ENCODE measurements at places on chromosomes 5 and 9.
A peak's percentile ranks its signal among the peaks of the same experiment; 100 is the strongest.

- H3K4me1 ChIP-seq = peaks cover 40% of the 10 kb centered on the region
- H3K27me3 ChIP-seq = no peaks in the 10 kb centered on the region
- no peak overlapping the region for H3K4me3 ChIP-seq
- DNase-seq = peak; percentile 57
- H3K36me3 ChIP-seq = peaks cover 20% of the 10 kb centered on the region
Observed at GRCh38 chr9:4987961-4988421, 2.9 kb downstream of the JAK2 start.

- peak overlapping the region; percentile 29 for H3K27ac ChIP-seq
- no peaks in the 10 kb centered on the region for H3K36me3 ChIP-seq
- no peak for DNase-seq
- peaks cover 15% of the 10 kb centered on the region for H3K4me1 ChIP-seq
Observed at GRCh38 chr9:98158071-98158831, 34.2 kb downstream of the CORO2A start.

GRCh38 chr5:159410480-159410879 is 80.2 kb upstream of the IL12B start:
- peaks cover 65% of the 10 kb centered on the region for H3K4me1 ChIP-seq
- no peaks in the 10 kb centered on the region for H3K36me3 ChIP-seq
- H3K27ac ChIP-seq = no peak overlapping the region

GRCh38 chr9:105257809-105258208 is 13.4 kb downstream of the SLC44A1 start:
- H3K27ac ChIP-seq = no peak overlapping the region
- no peak overlapping the region for H3K4me3 ChIP-seq
- H3K4me1 ChIP-seq = peaks cover 13% of the 10 kb centered on the region

DNA sequence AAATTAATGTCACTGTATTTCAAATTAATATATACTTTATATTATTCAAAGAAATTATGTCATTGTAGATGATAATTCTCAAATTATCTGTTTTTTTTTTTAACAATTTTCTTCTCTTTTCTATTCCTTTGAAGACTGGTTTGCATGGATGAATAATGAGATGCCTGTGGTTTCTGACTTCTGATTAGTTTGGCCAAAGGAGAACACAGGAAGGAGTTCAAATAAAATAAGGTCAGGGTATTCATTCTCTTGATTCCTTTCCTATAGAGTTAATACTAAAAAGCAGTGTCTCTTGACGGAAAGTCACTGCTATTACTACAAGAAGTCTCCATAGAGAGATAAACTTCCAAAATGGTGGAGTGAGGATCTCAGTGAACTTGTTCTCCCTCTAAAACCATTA is 279.6 kb upstream of the FTMT start:
- no peak overlapping the region for H3K4me3 ChIP-seq
- no peak overlapping the region for H3K27ac ChIP-seq
- no peak for DNase-seq
- no peaks in the 10 kb centered on the region for H3K27me3 ChIP-seq
- H3K4me1 ChIP-seq = no peaks in the 10 kb centered on the region

DNA sequence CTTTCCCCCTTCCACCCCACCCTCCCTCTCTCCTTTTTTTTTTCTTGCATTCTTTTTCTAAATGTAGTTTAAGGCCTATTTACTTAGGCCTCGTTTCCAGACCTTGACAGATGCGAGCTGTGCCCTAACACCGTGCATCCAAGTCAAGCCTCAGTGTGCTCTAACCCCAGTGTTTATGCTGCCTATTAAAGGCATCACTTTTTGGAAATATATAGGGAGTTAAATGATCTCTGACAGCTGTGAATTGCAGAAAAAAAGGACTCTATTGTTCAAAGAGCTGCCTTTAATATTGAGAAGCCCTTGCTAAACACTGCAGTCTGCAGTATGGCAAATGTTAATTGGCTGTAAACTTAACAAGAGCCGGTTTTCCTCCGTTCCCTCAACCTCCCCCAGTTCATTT is 270.4 kb upstream of the TUT7 start:
- no peaks in the 10 kb centered on the region for H3K36me3 ChIP-seq
- H3K4me3 ChIP-seq = no peak overlapping the region
- H3K4me1 ChIP-seq = no peaks in the 10 kb centered on the region

GRCh38 chr9:127526655-127527559 is 75.6 kb downstream of the LRSAM1 start:
- H3K4me1 ChIP-seq = no peaks in the 10 kb centered on the region
- DNase-seq = no peak
- H3K36me3 ChIP-seq = peaks cover 27% of the 10 kb centered on the region
- no peak overlapping the region for H3K27ac ChIP-seq
- no peaks in the 10 kb centered on the region for H3K27me3 ChIP-seq

- H3K4me3 ChIP-seq = peak overlapping the region; percentile 91
- H3K27ac ChIP-seq = peak overlapping the region; percentile 67
- H3K4me1 ChIP-seq = peaks cover 48% of the 10 kb centered on the region
- no peak for DNase-seq
- peaks cover 68% of the 10 kb centered on the region for H3K27me3 ChIP-seq
Observed at GRCh38 chr5:173327084-173327947, 898 bp downstream of the STC2 start.

DNA sequence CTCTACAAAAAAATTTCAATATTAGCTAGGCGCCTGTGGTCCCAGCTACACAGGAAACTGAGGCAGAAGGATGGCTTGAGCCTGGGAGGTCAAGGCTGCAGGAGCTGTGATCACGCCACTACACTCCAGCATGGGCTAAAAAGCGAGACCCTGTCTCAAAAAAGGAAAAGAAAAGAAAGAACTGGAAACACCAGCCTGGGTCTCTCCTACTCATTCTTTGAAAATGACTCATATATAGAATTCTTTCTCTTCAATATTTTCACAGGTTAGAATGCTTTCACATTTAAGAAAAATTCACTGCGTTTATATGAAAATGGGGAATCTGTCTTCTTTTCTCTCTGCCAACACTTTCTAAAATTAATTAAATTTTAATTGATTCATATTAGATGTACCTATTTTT is 115.6 kb downstream of the TRPM6 start:
- H3K36me3 ChIP-seq = no peaks in the 10 kb centered on the region
- no peak overlapping the region for H3K4me3 ChIP-seq
- H3K27me3 ChIP-seq = peaks cover 15% of the 10 kb centered on the region
- no peak for DNase-seq
- no peak overlapping the region for H3K27ac ChIP-seq

DNA sequence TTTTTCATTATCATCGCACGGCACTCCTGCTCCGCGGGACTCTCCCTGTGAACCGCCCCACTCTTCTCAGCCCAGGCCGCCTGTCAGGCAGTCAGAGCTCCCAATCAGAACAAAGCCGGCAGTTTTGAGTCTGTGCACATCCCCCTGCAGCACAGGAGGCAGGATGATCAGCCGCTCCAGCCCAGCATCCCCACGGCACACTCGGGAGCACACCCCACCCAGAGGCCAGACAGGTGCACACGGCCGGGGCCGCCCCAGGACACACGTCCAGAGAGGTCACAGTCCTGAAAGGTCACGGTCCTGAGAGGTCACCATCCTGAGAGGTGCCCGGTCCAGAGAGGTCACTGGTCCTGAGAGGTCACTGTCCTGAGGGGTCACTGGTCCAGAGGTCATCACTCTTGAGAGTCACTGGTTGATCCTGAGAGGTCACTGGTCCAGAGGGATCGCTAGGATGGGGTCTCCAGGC is 8.4 kb downstream of the TPPP start:
- H3K27ac ChIP-seq = no peak overlapping the region
- H3K27me3 ChIP-seq = peaks cover 1% of the 10 kb centered on the region
- no peak overlapping the region for H3K4me3 ChIP-seq
- no peak for DNase-seq
- H3K4me1 ChIP-seq = no peaks in the 10 kb centered on the region

DNA sequence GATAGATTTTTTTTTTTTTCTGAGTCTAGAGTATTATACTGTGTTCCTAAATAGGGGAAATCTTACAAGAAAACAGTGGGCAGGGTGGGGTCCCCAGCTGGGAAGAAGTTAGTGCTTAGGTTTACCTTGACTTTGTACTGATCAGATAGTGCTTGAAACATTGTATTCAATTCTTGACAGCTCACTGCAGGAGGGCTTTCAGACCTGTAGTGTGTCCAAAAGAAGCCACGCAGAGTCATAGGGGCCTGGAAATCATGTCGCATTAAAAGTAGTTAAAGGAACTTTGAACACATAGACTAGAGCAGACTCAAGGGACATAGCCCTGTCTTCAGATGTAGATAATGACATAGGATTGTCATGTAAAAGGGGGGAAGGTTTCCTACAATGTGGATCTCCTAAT is 215.4 kb upstream of the NR4A3 start:
- no peak overlapping the region for H3K27ac ChIP-seq
- peaks cover 8% of the 10 kb centered on the region for H3K27me3 ChIP-seq
- no peak overlapping the region for H3K4me3 ChIP-seq
- peaks cover 7% of the 10 kb centered on the region for H3K4me1 ChIP-seq
- no peak for DNase-seq

GRCh38 chr5:39533749-39534148 is 109.0 kb upstream of the DAB2 start:
- H3K4me1 ChIP-seq = no peaks in the 10 kb centered on the region
- H3K27me3 ChIP-seq = peaks cover 5% of the 10 kb centered on the region

DNA sequence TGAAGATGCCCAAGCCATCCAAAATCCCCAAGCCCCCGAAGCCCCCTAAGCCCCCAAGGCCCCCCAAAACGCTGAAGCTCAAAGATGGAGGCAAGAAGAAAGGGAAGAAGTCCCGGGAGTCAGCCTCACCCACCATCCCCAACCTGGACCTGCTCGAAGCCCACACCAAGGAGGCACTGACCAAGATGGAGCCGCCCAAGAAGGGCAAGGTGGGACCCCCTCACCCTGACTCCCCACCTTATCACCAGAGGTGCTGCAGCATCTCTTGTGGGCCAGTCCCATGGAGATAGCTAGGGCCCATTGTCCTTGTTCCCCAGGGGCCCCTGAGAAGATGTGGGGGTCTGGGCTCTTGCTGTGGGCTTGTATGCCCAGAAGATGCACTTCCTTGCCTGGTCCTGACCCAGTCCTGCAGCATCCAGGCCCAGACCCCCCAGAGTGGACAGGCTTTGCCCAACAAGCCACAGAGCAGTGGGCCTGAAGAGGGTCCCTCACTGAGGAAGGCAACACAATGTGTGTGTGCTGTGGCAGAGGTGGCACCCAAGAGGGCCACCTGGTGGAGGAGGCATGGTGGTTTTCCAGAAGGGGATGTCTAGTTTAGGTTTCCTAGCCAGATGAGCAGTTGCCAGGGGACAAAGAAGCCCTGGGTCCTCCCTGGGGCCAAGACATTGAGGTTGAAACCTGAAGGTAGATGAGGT is 84.1 kb downstream of the PHF2 start:
- no peak for DNase-seq
- H3K27me3 ChIP-seq = no peaks in the 10 kb centered on the region
- peaks cover 7% of the 10 kb centered on the region for H3K36me3 ChIP-seq
- H3K4me1 ChIP-seq = no peaks in the 10 kb centered on the region
- H3K27ac ChIP-seq = no peak overlapping the region

- H3K27me3 ChIP-seq = no peaks in the 10 kb centered on the region
- H3K36me3 ChIP-seq = peaks cover 15% of the 10 kb centered on the region
- H3K27ac ChIP-seq = no peak overlapping the region
Observed at GRCh38 chr5:128038643-128039042, 44.9 kb upstream of the SLC12A2 start.

- H3K27me3 ChIP-seq = no peaks in the 10 kb centered on the region
- H3K4me3 ChIP-seq = no peak overlapping the region
- no peak for DNase-seq
- H3K4me1 ChIP-seq = no peaks in the 10 kb centered on the region
Observed at GRCh38 chr5:25851301-25851700, 1187.1 kb downstream of the CDH9 start.

GRCh38 chr9:133149130-133150015 is 14.3 kb downstream of the GBGT1 start:
- H3K27ac ChIP-seq = peak overlapping the region; percentile 82
- no peaks in the 10 kb centered on the region for H3K27me3 ChIP-seq
- H3K4me3 ChIP-seq = peak overlapping the region; percentile 70

DNA sequence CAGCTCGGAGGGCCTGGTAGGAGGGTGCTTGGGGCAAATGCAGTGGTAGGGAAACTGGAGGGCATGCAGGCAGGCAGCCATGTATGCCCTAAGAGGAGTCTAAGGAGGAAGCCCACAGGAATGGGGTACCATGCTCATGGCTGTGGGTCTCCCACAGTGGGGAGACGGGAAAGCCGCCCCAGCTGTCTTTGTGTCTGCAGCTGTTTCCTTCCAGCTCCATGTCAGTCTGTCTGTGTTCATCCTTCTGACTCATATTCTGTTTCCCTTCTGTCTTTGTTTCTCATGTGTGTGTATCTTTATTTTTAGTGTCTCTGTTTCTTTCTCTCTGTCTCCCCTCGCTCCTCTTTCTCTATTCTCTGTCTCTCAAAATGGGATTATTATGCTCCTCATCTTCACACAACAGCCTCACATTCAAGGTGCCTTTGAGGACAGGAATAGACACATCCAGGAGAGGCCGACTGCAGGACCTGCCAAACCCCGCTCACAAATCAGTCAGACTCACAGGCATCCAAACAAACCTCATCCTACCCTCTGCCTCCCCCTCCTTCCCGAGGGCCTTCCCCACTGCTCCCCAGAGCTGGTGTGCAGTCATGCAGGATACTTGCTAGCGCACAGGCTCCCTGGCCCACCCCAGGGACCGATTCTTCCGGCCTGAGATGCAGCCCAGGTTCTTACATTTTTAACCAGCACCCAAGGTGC is 68.4 kb upstream of the RARS1 start:
- H3K4me3 ChIP-seq = no peak overlapping the region
- H3K4me1 ChIP-seq = no peaks in the 10 kb centered on the region
- peaks cover 6% of the 10 kb centered on the region for H3K27me3 ChIP-seq
- no peaks in the 10 kb centered on the region for H3K36me3 ChIP-seq

GRCh38 chr5:170466988-170467707 is 36.7 kb upstream of the KCNIP1 start:
- peak; percentile 9 for DNase-seq
- no peak overlapping the region for H3K4me3 ChIP-seq
- H3K4me1 ChIP-seq = no peaks in the 10 kb centered on the region
- H3K27ac ChIP-seq = no peak overlapping the region
- H3K36me3 ChIP-seq = no peaks in the 10 kb centered on the region
- peaks cover under 1% of the 10 kb centered on the region for H3K27me3 ChIP-seq

DNA sequence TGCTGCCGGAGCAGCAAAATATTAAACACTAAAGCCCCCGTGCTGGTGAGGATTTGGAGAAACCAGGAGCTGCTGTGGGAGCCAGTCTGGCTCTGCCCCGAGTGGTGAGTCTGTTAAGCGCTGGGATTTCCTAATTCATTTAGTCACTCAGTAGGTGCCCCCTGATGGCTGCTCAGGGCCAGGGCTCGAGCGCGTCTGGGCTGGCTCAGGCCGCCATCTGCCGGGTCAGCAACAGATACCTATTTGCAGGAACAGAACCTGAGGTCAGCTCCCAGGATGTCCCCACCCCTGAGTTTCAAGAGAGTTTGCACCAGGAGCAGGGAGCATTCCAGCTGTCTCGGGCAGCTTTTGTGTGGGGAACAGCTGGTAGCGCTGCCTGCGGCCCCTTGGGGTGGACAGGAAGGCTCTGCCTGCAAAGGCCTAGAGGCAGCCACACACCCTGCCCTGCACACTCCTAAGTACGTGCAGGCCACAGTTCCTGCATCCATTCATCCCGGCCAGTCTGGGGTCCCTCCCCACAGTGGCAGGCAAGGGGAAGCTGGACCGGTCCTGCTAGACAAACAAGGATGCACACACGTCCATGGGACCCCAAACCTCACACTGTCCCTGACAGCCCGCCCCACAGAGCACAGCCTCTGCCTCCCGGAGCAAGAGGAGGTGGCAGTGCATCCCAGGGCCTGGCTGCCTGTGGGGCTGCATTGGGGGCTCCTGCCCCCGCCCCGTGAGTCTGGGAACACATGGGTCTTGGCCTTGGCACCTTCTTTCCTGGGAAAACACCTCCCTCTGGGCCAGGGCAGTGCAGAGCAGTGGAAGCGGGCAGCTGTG is 83.7 kb downstream of the ADAMTS2 start:
- H3K4me1 ChIP-seq = no peaks in the 10 kb centered on the region
- H3K4me3 ChIP-seq = no peak overlapping the region
- no peaks in the 10 kb centered on the region for H3K27me3 ChIP-seq
- no peak overlapping the region for H3K27ac ChIP-seq
- DNase-seq = no peak
